Activated T-cell treated with anti-CD3 and anti-CD28 coated beads for 4 hours (primary cell): ENCODE measurements at places on chromosomes 1 and 21.

DNA sequence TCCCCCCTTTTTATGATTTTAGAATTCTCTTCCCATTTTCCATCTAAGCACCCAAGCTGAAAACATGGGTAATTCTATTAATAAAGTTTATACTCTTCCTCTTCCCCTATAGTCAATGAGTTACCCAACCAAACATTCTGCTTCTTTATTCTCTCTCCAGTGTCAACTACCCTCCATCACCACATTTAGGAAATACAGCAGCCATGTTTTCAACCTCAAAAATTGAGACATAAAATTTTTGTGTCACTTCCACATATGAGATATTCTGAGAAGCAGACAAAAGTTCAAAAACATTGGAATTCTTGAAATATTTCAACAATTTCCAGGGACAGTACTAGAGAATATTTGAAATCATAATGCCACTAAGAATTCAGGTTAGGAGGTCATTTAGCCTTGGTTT, 64.8 kb upstream of the ATP1A1 start:
- no peak for DNase-seq

DNA sequence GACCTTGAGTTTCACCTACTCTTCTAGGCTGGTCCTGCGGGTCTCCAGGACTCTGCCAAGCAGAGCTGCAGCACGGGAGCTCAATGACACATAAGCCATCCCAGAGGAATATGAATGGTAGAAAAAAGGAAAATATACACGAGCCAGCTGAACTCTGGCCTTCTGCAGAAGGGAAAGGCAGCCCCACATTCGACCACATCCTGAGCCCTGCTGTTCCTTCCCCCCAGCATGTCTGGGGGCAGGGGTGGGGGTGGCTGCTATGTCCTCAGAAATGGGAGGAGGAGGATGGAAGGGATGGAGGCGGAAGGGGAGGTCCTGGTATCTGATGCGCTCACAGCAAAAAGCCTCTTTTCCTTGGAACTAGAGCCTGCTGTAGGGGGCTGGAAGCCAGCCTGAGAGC, 12.1 kb upstream of the KDF1 start:
- DNase-seq = no peak

GRCh38 chr1:50441183-50441582, 17.9 kb upstream of the DMRTA2 start:
- no peak for DNase-seq

GRCh38 chr1:161949548-161949947, 74.1 kb downstream of the OLFML2B start:
- no peak for DNase-seq

GRCh38 chr1:56065729-56066128, 513.6 kb downstream of the PLPP3 start:
- DNase-seq = no peak

DNA sequence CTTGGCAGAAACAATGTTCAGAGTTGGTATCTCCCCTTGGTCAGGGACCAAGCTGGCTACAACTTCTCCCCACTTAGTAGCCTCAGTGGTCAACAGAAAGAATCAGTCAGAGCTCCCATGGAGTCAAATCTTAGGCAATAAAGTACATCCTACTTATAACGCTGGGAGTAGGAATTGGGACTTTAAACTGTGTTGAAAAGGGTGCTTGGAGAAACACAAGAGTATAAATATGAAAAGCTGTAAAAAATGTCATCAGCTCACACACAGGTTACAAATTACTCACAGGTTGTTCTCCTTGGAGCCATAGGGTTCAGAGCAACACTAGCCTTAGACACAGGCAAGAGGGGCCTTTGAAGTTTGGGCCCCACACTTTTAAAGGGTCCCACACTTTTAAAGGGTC, 67.4 kb downstream of the WLS start:
- no peak for DNase-seq
